Cortex of kidney (tissue), 1 donor: ENCODE measurements at places on chromosomes 3 and 15.

- DNase-seq = no peak
Observed at GRCh38 chr3:14877469-14877868, 58.7 kb downstream of the FGD5 start.

DNA sequence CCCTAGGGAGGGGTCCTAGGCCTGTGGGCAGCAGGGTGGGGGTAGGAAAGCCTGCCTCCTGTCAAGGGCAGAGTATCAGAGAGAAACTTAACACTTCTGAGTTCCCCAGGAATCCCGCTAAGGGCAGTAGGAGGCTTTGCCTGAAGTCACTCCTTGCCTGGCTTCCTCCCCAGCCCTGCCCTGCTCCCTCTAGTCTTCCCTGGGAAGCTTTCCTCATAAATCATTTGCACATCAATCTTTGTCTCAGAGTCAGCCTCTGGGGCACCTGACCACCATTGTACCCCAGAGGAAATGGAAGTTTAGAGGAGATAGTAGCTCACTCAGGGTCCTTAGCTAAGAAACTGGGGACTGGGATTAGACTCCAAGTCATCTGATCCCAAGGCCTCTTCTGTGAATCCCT is 129.4 kb upstream of the TLE3 start:
- DNase-seq = no peak

GRCh38 chr3:52136513-52136912 is 17.7 kb downstream of the POC1A start:
- no peak for DNase-seq

DNA sequence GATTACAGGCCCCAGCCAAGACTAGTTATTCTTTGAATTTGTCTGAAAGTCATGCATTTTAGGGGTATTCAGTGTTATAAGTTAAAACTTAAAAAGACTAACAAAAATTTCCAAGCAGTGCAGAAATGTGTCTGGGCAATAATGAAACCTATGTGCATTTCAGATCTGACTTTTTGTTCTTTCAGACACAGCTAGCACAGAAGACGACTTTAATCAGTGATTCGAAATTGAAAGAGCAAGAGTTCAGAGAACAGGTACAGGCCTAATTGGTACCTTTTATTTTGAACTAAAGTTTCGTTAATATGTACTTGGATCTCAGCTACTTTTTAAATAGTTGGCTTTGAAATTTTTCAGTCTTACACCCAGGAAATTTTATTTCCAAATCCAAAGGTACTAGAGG is 163.1 kb upstream of the LRRFIP2 start:
- no peak for DNase-seq

DNA sequence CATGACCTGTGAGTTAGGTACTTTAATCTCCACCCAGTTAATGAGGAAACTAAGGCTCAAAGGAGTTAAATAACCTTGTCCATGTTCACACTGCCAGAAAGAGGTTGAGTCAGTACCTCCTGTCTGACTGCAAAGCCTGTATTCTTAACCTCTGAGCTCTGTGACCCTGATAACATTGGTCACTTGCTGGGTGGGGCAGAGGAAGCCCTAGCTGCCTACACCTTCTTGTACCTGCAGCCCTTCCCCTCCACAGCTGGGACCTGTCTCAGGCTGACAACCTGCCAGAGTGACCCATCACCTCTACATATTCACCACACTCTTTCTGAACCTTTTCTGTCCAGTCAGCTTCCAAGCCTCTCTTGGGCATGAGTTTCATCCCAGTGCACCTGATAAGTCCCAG is 106.1 kb upstream of the HES1 start:
- DNase-seq = no peak

DNA sequence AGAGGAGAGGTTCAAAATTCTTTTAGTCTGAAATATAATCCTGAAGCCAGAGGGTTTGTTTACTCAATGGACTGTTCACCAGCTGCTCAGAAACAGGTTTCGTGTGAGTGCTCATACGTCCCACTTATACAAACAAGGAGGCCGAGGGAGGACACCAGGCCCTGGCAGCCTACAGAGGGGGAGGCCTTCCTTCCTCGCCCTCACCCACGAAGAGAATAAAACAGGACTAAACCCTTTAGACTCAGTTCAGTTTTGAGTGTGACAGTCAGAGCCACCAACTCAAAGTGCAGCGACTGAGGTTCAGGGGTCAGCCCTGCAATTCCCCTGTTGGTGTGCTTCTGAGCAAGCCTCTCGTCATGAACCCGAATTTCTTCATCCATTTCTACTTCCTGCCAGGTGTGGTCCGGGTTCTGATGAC is 17.3 kb downstream of the FAM174B start:
- DNase-seq = no peak

DNA sequence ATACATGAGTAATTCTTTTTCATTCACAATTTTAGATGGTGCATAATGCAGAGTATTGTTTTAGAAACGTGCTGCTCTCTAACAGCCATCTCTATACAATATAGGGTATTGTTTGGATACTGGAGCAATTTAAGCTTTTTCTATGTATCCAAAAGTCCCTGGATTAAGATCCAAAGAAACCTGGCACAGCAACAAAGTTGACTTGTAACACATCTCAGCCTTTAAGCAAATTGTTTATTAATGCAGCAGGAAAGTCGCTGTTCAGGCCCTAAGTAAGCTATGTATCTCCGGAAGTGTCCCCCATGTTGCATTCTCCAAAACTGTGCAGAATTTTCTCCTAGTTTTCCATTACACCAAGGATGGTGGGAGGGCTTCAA is 7.3 kb downstream of the VGLL4 start:
- DNase-seq = no peak

DNA sequence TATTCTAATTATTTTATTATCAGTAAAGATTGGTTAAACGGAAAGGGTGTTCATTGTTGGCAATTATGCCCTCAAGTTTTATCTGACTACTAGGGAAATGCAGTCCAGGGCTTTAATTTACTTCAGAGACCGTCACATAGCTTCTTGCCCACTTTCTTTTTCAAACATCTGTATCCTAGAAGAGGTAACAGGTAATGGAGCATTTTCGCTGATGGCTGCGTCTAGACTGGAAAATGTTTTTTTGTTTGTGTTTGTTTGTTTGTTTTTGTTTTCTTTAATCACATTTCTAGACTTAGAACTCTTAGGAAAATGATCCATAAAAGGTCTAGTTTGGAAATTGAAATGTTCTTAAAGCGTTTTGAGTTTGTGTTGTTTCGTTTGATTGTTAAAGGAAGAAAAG is 71.4 kb downstream of the ANXA2 start:
- DNase-seq = no peak

DNA sequence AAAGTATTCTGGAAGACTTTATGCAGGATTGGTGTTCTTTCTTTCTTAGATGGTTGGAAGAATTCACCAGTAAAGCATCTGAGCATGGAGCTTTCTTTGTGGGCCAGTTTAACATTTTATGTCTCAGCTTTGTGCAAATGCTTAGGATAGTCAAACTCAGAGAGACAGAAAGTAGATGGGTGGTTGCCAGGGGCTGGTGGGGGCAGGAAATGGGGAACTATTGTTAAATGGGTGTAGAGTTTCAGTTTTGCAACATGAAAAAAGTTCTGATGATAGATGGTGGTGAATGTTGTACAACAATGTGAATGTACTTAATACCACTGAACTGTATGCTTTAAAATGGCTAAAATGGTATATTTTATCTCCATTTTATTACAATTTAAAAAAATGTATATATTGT is 24.8 kb downstream of the SPCS1 start:
- no peak for DNase-seq

DNA sequence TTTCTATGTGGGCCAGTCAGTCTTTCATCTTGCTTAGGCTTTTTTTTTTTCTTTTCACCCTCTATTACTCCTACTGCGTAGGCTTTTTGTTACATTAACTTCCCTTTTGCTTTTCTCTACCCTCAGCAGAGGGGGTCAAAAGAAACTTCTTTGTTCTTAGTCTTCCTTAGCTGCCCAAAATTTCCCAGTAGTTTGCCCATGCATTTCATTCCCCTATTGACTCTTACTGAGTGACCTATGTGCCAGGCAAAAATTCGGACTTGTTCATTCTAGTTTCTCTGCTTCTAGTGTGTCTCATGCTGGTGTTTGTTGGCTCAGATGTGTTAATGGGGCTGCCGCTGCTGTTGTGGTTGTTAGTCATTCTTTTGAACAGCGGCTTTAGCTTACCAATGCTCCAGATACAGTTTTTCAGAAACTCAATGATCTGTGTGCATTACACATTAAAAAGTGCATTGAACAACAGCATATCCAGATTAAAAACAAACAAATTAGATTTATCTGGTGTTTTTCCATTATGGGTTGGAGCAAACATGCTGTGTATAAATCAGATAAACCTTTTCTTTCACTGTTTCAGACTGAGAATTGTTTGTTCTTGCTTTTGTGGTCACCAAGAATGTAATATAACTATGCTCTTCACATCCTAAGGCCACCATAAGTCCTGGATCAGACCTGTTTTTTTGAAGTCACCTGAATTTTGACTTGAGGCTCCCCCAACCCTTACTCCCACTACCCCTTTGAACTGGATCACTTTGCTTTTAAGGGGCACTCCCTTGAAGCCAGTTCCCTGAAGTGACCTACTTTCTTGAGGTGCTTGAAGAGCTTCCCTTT is 43.1 kb downstream of the PDE8A start:
- DNase-seq = no peak

DNA sequence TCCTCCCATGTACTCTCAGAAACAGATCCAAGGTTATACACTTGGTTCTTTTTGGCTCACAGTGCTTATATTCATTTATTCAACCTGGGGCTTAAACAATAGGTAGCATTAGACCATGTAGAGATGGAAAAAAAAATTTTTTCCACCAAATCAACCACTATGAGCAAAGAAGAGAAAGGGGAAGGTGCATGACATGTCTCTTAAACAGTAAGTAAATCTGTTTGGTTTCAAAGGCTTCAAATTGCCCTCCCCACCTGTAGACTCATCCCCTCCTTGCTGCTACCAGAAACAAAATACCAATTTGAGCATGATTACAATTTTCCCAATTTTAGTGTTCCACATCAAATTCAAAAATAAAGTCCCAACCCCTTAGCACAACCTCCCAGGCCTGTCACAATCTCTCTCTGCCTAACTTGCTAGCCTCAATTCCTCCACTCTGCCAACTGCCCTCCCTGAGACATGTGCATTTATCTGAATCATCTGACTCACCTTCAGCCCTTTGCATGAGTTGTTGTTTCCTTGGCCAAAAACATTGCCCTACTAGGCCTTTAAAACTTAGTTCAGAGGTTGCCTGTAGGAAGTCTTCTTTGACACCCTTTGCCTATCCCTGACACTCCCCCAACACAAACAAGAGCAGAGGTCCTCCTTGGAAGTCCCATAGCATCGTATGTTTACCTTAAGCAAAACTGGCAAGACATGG is 30.3 kb upstream of the TSC22D2 start:
- DNase-seq = no peak

DNA sequence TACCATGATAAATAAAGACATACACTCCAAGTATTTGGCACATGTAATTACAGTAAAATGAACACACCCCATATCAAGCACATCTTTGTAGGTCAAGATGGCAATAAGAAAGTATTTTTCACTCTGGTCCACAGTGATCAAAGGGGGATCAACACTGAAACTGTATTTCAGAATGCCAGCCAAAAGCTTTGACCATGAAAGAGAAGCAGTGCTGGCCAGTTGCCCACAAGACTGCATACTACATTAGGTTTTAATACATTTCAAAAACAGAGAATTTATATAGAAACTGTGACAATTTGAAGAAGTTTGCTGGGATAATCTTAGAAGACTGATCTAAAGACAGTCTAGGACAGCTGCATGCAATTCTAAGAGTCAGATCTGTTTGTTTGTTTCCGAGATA is 1035.3 kb downstream of the FHIT start:
- DNase-seq = no peak

DNA sequence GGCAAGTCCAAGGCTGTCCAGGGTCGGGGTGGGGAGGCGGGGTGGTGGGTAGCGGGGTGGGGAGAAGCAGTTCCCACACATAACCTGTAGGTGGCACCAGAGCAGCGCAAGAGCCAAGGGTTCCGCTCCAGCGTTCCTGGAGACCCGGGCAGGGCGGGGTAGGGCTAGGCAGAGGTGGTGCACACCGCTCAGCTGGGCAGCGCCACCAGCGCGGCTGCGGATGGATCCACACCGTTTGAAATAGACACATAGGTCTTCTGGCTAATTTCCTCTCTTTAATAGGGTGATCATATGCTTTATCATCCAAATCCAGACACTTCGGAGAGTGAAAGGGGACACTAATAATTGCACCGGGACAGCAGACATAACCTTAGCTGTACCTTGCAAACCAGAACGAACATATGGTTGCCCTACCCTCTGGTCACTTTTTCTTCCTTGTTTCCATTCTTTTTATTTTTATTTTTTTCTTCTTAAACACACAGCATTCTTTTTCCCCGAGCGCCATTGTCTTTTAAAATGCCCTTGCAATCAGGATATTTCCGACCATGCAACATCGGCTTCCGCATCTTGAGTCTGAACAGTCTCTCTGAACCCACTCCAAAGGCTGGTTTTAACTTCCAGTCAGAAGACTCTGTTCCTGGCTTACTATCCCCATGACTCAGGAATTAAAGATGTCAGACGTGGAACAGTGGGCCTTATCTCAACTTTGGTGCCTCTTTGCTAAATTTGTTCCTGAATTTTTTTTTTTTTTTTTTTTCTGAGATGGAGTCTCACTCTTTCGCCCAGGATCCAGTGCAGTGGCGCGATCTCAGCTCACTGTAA is 12.5 kb upstream of the ZSCAN2 start:
- DNase-seq = no peak

DNA sequence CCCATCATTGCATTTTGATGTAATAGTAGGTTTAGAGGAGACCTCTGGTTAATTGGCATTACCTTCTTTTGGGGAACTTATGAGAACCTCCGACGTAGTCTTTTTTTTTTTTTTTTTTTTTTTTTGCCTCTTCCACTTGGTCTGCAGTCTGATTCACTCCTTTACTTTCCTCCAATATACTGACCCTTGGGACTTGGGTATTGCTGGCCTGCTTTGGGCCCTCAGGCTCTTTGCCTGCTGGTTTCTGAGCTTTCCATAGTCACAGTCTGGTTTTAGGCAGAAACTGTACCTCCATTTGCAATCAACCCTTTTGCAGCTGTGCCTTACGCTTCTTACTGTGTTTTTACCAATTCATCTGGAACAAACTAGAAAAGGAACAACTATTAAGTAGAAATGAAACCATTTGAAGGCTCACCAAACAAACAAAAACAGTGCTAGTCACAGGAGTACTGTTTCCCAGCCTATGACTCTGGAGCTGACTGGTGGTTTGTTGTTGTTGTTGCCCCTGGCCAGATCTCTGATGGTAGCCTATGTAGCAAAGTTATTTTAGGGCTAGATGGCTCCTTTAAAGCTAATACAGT is 272.8 kb downstream of the BBX start:
- no peak for DNase-seq

DNA sequence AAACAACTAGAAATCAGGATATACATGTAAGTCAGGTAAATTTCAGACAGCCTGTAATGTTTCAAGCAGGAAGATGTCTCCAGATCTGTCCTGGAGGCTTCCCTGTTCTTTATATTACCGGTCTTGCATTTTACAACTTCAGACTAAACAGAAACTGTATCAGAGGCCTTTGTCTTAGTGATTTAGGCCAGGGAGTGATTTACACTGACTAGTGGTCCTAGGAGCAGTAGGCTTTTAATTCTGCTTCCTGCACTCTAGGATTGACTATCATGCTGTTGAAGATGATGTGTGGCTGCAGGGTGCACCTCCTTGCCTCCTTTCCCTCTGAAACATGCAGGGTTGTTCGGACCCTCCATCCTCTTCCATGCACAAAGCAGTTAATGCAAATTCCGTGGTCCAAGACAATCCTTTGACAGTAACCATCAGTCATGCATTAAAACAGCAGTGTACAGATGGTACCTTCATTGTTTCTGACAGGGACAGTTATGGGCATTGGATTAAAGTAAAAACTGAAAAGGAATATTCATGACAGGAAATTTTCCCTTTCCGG is 27.6 kb downstream of the CHRNA7 start:
- DNase-seq = no peak
